Fibroblast of lung (primary cell): ENCODE measurements at places on chromosomes 1 and 21.

DNA sequence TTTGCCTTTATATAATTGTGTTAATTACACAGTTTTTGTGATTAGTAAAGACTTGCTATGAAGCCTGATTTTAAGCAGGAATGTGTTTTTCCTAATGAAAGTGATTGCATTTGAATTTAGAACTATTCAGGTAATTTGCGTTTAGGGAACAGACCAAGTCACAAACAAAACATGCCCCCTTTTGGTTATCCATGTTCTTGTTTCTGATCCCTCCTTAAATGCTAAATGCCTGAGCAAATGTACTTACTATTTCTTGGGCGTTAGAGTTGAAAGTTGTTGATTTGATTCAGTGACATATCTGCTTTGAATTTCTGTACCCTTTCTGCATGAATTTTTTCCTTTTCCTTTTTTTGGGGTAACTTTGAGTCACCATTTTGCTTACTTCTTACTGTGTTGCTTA is 5.2 kb downstream of the POU2F1 start:
- no peak for DNase-seq

GRCh38 chr21:41655259-41655658 is 111.6 kb downstream of the RIPK4 start:
- DNase-seq, result no peak

- DNase-seq, result peak; percentile 74
Observed at GRCh38 chr1:78304761-78305160, 186.0 kb upstream of the PTGFR start.

GRCh38 chr1:24390924-24391782 is 22.4 kb downstream of the STPG1 start:
- peak; percentile 68 for DNase-seq

- DNase-seq, result no peak
Observed at GRCh38 chr1:23698466-23698865, 6.9 kb downstream of the RPL11 start.

GRCh38 chr1:100461222-100461621 is 76.7 kb upstream of the GPR88 start:
- peak; percentile 26 for DNase-seq

- peak; percentile 97 for DNase-seq
Observed at GRCh38 chr1:8116894-8117264, 90.8 kb upstream of the ERRFI1 start.

DNA sequence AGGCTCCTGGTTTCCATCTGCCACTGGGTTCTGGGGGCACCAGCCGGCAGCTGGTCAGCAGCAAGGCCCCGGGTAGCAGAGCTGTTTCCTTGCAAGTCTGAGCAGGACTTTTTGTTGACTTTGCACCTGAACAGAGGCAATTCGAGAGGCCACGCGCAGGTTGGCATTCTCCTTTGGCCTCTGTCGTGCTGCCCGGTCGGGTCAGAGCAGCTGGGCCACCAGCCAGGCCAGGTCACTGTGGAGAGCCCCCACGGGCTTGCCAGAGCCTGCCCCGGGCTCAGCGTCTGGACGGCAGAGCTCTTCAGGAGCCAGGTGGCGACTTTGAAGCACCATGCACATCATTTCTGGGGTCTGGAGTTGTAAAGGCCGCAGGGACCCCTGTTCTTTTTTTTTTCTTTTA is 28.4 kb upstream of the TMEM52 start:
- no peak for DNase-seq

DNA sequence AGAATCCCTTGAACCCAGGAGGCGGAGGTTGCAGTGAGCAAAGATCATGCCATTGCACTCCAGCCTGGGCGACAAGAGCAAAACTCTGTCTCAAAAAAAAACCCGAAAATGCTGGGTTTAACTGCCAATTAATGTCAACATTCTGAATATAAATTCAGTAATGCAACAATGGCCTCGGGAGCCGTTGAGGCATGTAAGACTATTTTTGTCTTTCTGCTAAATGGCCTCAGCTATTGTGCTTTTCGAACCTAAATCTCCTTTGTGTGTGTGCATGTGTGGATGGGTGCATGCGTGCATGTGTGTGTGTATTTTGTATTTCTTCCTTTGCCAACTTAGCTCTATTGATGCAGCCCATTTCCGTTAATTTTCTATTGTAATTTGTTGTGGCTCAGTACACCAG is 31.6 kb downstream of the CLIC4 start:
- DNase-seq, result no peak

DNA sequence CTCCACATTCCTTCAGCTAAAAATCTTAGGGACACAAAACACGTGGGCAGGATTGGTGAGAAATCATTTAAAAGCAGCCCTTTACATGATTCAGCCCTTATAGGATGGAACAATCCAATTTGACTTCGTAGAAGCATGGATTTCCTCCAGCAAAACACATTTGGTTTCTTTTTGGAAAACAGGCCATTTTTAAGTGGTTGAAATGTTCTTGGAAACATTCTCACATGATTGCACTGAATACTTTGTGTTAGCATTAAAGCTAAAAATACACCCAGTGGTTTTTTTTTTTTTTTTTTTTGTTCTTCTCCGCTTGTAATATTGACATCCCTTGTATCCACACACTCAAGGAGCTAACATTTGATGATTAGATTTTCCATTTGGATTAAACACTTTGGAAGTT is 42.1 kb upstream of the ABCG1 start:
- DNase-seq, result no peak

GRCh38 chr1:84117868-84118267 is 26.2 kb upstream of the PRKACB start:
- DNase-seq, result peak; percentile 64

GRCh38 chr1:61174060-61174795 is 91.9 kb downstream of the NFIA start:
- DNase-seq, result no peak

DNA sequence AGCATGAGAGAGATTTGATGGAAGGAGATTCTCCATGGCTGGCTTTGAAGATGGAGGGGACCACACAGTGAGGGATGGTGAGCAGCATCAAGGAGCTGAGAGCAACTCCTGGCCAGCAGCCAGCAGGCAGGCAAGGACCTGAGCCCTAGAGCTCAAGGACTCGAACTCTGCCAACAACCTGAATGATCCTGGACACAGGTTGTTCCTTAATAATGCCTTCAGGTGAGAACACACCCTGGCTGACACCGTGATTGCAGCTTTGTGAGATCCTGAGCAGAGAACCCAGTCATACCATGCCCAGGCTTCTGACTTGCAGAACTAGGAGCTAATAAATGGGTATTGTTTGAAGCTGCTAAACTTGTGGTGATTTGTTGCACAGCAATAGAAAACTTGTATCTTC is 183.1 kb downstream of the LMX1A start:
- no peak for DNase-seq

- peak; percentile 16 for DNase-seq
Observed at GRCh38 chr1:201358596-201358995, 18.9 kb downstream of the TNNT2 start.

GRCh38 chr1:27161594-27161993 is 6.7 kb upstream of the SLC9A1 start:
- DNase-seq, result no peak

DNA sequence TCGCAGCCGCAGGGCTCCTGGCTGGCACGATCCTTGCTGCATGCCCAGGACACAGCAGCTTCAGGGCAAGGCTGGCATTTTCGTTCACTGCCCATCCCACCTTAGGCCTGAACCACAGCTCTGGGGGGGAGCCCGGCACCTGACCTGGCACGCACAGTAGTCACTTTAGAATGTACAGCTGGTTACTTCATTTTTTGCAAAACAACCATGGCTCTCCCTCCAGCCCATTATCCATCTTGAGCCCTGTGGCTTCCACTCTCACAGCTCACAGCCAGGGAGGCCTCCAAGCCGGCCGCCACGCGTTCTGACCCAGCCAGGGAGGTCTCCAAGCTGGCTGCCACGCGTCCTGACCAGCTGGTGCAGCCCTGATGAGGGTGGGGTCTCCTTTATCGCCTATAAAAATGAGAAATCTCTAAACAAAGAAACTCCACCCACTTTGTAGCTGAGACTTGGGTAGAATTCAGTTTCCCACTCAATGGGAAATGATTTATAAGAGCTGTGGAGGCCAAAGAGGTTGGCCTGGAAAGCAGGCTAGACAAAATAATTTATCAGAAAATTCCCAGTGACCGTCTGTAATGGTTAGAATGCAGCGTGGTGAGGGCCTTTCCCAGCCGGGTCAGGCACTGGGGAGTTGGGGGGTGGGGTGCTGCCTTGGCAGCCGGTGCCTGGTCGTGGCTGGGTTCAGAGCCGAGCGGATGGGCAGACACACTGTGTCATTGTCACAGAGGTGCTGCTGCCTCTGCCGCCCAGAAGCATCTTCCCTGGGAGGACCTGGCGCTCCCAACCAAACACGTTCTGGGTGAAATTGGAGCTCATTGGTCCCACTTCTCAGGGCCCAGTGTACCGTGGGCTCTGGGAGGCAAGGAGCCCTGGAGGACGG is 54.6 kb upstream of the ACTRT2 start:
- no peak for DNase-seq

GRCh38 chr1:64623750-64624191 is 121.1 kb upstream of the RAVER2 start:
- DNase-seq, result peak; percentile 6

DNA sequence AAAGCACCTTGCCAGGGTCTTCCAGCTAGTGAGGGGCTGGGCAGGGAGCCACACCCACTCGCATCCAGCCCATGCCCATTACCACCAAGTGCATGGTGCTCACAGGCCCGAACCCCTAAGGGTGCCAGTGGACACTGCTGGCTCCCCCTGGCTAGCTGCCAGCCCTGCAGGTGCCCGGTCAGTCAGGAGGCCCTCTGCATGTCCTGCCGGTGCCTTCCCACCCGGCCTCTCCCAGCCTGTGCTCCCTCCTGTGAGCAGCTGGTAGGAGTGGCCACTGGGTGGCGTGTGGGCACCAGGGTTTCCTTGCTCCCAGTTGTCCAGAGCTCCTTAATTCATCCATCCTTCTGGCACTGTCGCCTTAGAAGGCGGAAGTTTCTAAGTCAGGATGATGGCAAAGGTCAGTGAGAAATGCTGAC is 33.4 kb downstream of the QSOX1 start:
- DNase-seq, result peak; percentile 34

- DNase-seq, result no peak
Observed at GRCh38 chr1:213444224-213444623, 393.2 kb downstream of the RPS6KC1 start.

GRCh38 chr1:121518726-121519041 is 333.9 kb downstream of the SRGAP2C start:
- DNase-seq, result no peak
